Renal pelvis (tissue), 12 donors: ENCODE measurements at places on chromosomes 2 and 18. TPM values are rescaled to one million over a fixed set of nuclear protein-coding genes. Genes with fewer than 3 reads are reported as not detected.

C18orf54 gene
- polyA plus RNA-seq: 11.5 TPM

MARCO gene
- polyA plus RNA-seq: 0.06 TPM

TCF23 gene
- polyA plus RNA-seq: 0.50 TPM

ABCG5 gene
- polyA plus RNA-seq: 0.40 TPM

ST8SIA5 gene
- 0.86 TPM for polyA plus RNA-seq

CPS1 gene
- 3.2 TPM for polyA plus RNA-seq

RBBP8 gene
- 52.7 TPM for polyA plus RNA-seq

SP140 gene
- 0.54 TPM for polyA plus RNA-seq

GALNT13 gene
- polyA plus RNA-seq: 1.4 TPM

NTSR2 gene
- polyA plus RNA-seq: not detected

LAMA3 gene
- polyA plus RNA-seq: 3.2 TPM

SLC9A2 gene
- 5.1 TPM for polyA plus RNA-seq

KCNK3 gene
- polyA plus RNA-seq: 2.0 TPM

RBKS gene
- polyA plus RNA-seq: 7.4 TPM

ANKRD29 gene
- 0.58 TPM for polyA plus RNA-seq
